WTC11 (cell line): ENCODE measurements at places on chromosomes 7 and 10.
A peak's percentile ranks its signal among the peaks of the same experiment; 100 is the strongest.

DNA sequence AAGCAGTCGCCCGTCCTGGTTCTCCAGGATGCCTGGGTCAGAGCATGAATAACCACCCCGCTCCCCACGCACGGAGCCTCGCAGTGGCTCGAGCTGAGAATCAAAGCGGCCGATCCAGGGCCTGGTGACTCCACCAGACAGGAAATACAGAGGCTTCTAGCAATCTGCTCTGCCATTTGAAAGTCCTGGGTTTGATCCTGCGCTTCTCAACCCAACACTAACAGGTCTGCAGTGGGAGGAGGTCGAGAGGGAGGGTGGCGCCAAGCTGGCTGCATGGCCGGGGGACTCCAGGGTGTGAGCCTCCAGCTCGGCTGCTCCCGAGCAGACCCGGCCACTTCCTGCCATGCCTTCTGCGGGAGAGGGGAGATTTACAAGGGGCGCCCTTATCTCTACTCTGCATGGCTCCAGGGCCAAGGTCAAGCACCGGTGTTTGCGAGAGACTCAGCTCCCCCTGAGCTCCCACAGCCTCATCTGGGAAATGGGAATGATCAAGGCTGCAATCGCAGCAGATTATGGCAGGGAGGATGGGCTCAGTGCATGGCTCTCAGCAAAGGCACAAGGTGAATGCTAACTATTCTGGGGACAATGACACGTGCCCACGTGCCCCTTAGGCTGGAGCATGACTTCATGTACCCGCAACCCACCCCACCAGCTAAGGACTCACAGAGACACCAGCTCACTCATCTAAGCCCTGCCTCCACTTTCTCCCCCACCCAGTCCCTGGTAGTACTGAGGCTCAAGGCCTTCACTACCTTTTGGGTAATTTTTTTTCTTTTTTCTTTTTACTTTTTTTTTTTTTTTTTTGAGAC lies 73.9 kb upstream of the TNRC18 start:
- no peak for DNase-seq

DNA sequence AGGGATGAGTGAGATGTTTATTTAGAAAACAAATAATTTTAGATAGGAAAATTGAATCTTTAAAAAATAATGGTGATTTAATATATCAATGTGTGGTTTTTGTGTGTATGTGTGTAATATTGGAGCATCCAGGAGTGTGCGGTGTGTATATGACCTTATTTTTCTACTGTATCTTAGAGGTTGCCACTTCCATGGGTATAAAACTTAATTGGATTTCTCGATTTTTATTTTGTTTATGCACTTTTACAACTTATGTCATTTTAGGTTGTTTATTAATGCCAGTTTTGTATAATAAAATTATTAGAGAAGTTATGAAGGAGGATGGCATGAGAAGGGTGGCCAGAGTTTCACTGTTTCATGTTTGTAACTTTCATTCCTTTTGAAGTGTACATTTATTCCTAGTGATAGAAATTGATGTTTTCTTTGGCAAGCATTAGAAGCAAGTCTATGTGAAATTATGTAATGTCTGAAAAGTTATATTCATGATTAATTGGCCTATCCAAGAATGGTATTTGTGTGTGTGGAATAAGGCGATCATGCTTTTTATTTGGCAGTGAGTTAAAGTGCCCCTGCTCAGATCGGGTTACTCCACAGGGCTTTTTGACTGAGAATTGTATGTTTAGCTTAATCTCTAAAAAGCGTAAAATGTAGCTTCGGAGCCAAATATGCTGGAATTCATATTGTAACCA lies 110.3 kb downstream of the KAT6B start:
- no peak for DNase-seq

- DNase-seq: no peak
Measured at GRCh38 chr10:27457966-27458365, 46.1 kb upstream of the RAB18 start.

- no peak for DNase-seq
Measured at GRCh38 chr10:59393349-59393748, 31.0 kb upstream of the FAM13C start.

DNA sequence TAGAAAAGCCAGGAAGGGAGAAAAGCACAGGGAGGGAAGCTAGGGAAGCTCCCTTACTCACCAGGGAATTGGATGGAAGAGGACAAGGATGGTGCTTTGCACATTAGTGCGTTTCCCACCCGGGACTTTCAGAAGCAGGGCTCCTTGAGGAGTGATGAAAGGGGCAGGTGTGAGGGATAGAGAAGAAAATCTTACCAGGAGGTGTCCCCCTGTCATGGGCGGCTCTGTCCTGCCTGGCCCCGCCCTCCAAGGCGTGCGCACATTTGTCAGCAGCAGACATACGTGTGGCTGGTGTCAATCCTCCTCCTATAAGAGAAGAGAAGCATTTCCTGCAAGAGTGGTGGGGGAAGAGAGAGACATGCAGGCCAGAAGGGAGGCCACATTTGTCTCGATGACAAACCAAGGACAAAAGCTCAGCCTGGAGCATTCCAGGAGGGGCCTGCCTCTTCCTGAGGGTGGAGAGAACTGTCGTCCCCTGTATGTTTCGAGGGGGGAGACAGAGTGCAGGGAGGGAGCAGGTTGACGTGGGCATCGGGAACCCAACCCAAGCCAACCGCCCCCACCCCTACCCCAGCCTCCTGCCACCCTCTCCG lies 47.4 kb upstream of the COMTD1 start:
- DNase-seq: peak; percentile 24

DNA sequence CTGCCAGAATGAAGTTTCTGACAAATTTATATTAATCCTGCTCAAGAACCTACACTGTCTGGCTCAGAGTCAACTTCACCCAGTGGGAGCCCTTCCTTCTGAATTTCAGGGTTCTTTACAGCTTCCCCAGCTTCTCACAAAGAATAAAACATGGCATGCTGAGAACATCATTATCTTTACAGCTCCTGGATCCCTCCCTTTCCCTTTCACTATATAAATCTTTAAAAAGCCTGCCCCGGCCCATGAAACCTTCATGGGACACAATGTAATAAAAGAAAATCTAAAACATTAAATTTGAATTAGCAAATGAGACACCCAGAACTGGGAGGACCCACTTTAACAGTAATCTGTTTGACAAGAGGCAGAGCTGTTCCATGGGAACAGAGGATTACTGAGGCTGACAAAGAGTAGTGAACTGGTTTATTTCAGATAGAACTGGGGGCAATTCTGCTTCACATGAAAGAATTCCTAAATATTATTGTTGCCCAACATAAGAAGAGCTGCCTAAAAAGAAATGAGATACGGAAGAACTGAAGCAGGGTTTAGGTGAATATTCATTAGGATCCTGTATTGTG lies 222.8 kb downstream of the THSD7A start:
- no peak for DNase-seq
